ENCODE measurements at places on chromosomes 7 and 10. TPM values are rescaled to one million over a fixed set of nuclear protein-coding genes. Genes with fewer than 3 reads are reported as not detected.

ADRA2A gene
- not detected for total RNA-seq

TDRD1 gene
- total RNA-seq: not detected

GRCh38 chr7:67423065-67423464 is 426.4 kb downstream of the TYW1 start:
- DNase-seq: no peak
- no peaks in the 10 kb centered on the region for H3K36me3 ChIP-seq
- no peak overlapping the region for H3K4me3 ChIP-seq

- no peak overlapping the region for H3K4me3 ChIP-seq
- no peak overlapping the region for H3K27ac ChIP-seq
- no peaks in the 10 kb centered on the region for H3K27me3 ChIP-seq
- no peaks in the 10 kb centered on the region for H3K4me1 ChIP-seq
Observed at GRCh38 chr10:106734220-106734619, 430.3 kb downstream of the SORCS1 start.

DNA sequence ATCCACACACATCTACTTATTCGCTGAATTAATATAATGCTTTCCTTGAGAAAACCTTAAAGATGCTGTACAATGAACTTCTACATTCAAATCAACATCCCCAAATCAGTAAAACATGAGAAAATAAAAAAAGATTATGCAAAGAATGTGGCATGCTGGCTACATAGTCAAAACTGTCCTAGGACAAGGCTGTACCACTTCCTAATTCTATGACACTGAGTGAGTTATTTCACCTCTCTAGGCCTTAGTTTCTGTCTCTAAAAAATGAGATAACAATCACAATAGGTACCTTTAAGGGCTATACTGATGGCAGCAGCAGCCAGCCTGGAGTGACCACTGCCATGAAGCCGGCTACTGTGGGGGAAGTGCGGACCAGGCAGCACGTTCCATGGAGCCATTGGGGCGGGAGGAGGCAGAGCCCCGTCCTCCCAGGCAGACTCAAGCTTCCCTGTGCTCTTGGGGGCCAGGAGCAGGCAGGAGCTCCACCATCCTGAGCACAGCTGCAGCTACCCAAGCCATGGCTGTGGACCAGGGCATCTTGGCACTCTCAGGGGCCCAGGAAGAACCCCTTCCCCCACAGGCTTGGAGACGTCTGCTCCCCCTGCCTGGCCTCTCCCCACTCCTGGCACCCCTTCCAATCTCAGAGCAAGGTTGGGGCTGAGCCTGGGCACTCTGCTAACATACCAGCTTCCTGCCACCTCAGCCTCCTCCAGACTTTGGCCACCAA is 110.2 kb downstream of the ELAPOR2 start:
- no peak for DNase-seq
- no peak overlapping the region for H3K4me3 ChIP-seq
- H3K4me1 ChIP-seq: no peaks in the 10 kb centered on the region
- no peak overlapping the region for H3K27ac ChIP-seq

DNA sequence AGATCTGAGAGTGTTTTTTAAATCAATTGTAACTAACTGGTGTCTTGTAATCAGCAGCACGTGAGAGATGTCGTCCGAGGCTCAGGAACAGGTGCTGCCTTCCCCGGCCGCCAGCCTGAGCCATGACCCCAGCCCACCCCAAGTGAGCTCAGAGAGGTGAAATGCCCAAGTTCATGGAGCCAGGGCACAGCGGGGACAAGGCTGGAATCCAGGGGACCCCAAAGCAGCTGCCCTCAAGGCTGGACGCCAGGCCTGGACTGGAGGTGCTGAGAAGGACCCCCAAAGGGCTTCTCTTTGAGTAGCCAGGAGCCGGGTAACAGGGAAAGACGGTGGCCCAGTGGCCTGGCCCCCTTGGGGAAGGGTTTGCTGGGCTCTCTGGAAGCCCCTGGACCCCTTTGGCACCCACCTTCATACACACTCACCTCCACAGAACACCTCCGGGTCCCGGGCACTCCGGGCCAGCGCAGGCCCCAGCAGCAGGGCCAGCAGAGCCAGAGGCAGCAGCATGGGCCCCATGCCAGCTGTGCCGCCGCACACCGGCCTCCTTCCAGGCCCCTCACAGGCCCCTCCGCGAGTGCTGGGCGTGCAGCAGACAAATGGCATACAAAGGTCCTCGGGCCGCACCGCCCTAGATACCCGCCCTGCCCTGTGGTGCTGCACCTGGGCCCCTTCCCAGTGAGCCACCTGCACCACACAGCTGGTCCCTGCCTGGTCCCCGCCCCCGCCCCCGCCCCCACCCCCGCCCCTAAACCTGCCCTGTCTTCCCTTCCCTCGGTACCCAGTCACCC is 24.0 kb upstream of the CNPY1 start:
- H3K36me3 ChIP-seq: no peaks in the 10 kb centered on the region
- H3K27ac ChIP-seq: no peak overlapping the region
- H3K4me3 ChIP-seq: no peak overlapping the region

DNA sequence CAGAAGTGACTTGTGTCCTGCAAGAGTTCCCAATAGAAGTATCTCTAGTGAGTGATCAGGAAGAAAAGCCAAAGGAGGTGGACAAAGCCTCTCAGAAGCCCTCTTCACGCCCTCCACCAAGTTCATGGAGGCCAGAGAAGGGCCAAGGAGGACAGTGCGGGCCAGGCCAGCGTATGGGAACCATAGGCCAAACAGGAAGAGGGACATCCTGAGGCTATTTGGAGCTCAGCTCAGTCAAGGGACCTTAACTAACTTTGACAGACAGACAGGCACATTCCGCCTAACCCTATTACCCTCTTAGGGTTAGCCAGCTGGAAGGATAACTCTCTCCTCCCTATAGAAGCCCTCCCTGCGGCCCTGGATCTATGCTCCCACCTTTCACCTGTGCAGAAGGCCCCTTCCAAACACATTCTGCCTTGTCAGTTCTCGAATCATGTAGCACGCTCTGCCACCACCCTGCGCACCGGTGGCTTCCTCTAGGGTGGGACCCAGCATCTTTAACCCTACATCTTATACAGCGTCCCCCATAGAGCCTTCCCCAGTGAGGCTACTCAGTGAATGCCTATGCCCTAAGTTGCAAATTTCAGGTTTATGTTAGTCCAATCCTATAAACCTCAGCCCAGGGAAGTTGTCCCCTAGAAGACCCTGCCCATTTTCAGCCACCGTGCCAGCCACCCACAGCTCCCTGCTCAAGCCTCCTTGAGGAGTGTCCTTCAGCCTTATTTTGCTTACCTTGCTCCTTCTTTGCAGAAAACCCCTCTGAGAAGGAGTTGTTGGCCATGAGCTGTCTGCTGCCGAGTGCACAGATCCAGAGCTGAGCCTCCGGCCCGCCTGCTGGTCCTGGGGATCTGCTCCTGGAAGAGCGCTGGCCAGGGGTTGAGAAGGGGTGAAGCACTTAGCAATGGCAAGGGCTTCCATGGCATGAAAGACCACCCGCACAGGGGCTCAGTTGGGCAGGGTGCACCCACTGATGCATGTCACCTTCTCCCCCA is 36.9 kb downstream of the FRMPD2 start:
- no peaks in the 10 kb centered on the region for H3K4me1 ChIP-seq
- DNase-seq: no peak
- H3K27me3 ChIP-seq: no peaks in the 10 kb centered on the region
- no peak overlapping the region for H3K27ac ChIP-seq
